LNCaP clone FGC (cell line): ENCODE measurements at places on chromosomes 3 and 15.

DNA sequence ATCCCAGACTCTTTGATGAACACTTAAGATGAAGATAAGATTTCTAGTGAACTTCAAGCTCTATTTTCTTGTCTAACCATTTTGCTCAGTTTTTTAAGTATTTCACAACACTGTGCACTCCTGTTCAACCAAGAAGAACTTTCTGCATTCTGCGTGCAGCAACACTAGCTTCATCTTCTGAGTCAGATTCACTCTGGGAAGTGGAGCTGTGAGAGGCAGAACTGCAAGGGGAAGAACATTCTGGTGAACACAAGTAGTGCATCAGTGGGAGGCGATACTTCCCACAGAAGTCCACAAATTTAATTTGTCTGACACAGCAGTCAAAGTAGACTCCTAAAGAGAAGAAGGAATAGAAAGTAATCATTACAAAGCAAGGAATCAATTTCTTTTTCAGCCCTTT, 18.1 kb downstream of the LRRC58 start:
- DNase-seq: no peak

DNA sequence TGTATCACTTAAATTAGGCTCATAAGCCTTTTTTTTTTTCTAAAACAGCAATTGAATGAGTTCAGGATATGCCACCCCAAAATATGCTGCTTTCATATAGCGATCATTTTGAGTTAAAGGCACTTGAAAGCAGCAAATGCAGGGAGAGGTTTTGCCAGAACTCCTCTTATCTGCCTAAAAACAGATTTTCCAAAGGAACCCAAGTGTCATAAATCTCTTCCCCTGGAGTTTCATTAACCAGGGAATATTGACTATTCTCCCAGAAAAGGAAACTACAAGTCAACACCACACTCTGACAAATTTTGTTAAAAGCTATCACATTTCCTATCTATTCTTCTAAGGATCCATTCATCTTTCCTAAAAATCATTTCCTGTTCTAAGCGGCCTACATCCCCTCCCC, 11.3 kb downstream of the DNAAF4 start:
- no peak for DNase-seq

DNA sequence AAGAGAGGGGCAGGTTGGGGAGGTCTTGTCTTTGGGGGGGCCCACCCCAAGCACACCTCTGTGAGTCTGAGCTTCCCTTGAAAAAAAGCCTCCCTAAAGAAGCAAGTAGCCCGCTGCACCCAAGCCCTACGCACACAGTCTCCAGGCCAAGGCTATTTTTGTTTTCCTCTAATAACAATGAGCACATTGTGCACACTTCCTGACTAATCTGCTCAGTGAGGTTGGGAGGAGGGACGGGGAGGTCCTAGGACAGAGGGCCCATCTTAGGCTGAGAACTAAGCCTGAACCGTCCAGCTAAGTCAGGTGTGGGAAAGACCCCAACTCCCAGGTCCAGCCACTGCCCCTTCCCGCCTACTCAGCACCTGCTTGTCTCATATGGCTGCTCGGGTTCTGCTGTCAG, 87.2 kb downstream of the HMG20A start:
- no peak for DNase-seq

DNA sequence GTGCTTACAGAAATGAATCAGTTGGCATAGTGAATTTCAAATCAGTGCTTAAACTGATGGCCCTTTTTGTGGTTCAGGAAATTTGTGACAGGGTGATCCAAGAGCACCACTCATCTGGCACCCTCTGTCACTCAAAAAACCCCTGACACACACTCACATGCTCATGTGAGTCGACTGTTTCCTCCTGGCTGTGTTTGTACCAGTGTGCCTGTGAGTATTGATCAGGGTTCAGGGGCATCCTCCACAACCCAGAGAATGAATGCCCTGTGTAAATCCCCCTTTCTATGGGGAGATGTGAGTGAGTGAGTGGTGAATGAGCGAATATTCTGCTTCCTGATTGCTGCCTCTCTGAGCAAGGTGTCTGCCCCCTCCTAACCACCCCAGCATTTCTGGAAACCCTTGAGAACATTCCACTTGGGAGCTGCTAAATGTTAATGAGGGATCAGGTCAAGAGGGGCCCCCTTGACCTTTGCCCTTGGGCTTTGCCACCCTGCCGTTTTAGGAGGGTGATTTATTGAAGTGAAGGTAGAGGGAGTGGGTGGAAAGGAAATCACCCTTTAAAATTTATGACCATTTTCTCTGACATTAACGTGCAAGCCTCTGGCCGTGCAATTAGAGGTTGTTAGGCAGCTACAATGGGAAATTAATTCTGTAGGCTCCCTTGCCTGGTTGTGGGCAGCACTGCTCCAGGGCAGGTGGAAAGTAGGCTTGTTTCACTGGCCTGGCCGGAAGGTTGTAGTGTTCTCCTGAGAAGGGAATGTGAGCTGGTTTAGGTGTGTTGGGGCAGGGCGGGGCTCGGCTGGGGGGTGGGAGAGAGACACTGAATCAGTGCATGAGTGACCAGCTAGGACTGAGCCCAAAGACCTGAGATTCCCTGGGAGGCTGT, 87.2 kb downstream of the SLCO3A1 start:
- DNase-seq: no peak

- no peak for DNase-seq
These were observed 542.3 kb downstream of the EDEM1 start for GRCh38 chr3:5729852-5730251.

DNA sequence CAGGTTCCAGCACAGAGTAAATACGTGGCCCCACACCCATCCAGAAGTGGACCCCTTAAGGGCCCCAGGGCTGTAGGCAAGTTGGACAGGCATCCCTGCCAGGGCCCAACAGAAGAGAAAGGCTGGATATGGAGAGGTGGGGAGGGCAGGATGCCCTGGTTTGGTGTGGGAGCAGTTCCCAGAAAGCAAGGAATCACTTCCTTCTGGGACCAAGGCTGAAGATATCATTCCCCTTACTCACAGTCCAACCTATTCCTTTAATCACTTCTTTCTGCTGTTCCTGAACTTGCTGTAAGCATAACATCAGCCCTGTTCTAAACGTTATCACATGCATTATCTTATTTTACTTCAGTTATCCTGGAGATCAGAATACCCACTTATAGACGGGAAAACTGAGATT, 6.1 kb upstream of the MESP2 start:
- no peak for DNase-seq

DNA sequence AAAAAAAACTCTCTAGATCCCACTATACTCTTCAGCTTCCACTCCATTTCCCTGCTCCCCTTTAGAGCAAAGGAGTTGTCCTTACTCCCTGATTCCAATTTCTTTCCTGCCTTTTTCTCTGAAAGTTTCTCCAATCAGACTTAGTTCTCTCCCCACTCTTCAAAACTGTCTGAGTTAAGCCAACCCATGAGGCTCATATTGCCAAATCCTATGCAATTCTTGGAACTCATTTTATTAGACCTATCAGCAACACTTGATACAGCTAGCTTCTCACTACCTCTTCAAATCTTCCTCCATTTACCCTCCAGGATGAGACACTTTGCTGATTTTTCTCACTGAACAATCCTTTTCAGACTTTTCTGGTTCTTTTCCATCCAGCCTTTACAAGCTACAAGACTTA, 233.1 kb downstream of the THRB start:
- no peak for DNase-seq

DNA sequence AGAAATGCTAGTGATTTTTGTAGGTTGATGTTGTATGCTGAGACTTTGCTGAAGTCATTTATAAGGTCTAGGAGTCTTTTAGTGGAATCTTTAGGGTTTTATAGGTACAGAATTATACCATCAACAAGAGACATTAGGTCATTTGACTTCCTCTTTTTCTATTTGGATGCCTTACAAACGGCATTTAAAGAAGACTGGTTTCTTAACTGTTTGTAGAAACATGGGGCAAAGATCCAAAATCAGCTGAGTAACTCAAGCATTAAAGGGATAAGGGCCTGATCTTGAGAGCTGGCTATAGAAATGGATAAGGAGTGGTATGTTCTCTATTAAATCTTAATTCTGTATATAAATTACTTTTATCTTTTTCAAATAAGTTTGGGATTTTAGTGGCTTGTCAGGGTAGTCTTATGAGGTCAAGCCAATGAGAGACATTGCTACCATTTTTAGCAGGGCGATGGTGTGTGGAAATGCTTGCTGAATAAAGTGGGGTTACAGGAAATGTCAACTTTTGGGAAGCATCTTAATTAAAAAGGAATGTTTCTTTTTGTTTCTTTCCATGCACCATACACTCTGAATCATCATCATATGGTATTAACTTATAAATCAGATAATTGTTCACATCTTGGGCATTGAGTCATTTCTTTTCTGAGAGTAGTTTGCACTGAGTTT, 197.7 kb upstream of the GBE1 start:
- DNase-seq: peak; percentile 36

DNA sequence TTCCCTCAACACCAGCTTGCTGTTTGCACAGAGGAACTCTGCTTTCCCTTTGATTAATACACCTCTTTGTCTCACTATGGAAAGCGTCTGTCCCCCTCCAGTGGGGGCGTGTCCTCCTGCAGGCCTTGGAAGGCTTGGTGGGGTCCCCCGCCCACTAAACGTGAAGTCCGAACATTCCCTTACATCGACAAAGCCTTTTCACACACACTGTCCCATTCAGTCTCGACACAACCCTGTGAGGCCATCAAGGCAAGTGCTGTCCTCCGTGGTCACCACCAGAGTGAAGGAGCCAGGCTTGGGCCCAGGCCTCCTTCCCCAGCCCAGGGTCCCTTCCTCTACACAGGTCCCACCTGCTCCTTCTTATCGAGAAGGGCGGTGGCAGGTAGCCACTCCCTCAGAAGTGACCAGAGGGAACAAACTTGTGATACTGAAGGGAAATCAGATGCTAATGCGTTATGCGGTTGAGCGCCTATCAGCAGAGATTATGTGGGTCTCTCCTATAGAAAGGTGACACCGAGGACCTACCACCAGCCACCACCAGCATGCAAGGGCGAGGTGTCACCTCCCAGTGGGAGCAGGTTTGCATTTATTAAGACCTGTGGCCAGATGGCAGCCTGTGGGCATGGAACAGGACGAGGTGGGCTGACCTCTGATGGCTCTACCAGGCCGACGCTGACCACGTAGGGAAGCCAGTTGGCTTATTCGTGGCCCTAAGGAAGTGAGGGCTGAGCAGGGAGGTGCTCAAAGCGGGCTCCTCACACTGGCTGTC, 6.6 kb downstream of the NRROS start:
- no peak for DNase-seq

GRCh38 chr3:14405360-14406238, 3.2 kb downstream of the SLC6A6 start:
- no peak for DNase-seq

DNA sequence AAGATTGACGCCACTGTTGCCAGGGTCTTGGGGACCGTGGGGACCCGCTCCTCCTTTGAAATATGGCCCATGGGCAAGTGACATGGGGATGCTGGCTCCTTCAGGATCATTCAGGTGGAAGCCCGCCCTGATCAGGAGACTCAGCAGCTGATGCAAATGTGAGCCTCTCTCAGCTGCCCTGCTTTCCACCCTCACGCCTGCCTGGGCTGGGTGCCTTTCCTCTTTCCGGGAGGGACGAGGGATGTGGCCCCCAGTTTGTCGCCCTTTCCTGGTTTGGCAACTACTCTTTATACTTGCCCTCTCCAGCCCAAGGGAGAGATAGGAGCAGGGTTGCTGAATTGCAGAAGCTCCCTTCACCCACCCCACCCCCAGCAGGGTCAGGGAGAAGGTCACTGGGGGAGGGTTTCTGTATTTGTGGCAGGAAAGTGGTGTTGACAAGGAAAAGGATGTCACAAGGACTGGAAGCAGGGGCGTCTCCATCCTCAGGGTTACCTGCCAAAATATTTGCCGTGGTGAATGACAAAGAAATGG, 21.8 kb downstream of the DNASE1L3 start:
- DNase-seq: no peak

- peak; percentile 61 for DNase-seq
These were observed 735 bp upstream of the SLC25A26 start for GRCh38 chr3:66220066-66220465.

GRCh38 chr15:77851691-77852090, 219.0 kb upstream of the LINGO1 start:
- DNase-seq: no peak

DNA sequence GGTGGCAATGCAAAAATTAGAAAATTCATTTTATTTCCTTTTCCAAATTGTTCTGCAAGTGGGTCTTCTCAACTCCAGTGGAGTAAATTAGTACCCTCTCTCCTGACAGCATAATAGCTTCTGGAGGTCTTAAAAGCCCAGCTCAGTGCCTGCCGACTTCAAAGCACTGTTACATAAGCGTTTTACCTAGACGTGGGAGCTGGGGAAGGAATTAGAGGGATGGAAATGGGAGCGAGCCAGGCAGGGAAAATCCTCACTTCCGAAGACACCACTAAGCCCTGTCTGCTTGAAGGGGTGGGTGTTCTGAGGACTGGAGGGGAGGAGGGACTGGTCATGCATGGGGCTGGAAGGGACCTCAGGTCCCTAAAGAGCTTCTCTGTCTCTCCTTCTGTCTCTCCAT, 77.2 kb upstream of the SLC6A1 start:
- no peak for DNase-seq

- DNase-seq: no peak
These were observed 176.6 kb upstream of the NR2F2 start for GRCh38 chr15:96153929-96154328.

DNA sequence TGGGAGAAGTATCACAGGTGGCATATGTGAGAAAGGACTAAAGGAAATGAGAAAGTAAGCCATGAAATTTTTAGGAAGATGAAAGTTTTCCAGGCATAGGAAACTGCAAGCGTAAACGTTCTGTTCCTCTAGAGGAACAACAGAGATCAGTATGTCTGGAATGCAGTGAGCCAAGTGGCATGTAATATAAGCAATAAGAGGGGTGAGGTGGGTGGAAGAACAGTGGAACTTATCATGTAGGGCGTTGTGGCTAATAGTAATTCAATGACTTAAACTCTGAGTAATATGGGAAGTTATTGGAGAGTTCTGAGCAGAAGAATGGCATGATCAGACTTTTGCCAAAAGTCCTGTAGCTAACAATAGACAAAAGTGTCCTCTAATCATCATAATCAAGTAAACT, 902.9 kb downstream of the EPHA3 start:
- DNase-seq: no peak
